ENCODE measurements at places on chromosomes 11 and 22. TPM values are rescaled to one million over a fixed set of nuclear protein-coding genes. Genes with fewer than 3 reads are reported as not detected.
A peak's percentile ranks its signal among the peaks of the same experiment; 100 is the strongest.

GRCh38 chr11:93028960-93029522 is 59.6 kb downstream of the MTNR1B start:
- DNase-seq = no peak
- H3K36me3 ChIP-seq = no peaks in the 10 kb centered on the region
- H3K4me1 ChIP-seq = no peaks in the 10 kb centered on the region
- H3K4me3 ChIP-seq = no peak overlapping the region
- no peak overlapping the region for H3K27ac ChIP-seq
- H3K27me3 ChIP-seq = no peaks in the 10 kb centered on the region

TREH gene
- polyA plus RNA-seq = not detected

DNA sequence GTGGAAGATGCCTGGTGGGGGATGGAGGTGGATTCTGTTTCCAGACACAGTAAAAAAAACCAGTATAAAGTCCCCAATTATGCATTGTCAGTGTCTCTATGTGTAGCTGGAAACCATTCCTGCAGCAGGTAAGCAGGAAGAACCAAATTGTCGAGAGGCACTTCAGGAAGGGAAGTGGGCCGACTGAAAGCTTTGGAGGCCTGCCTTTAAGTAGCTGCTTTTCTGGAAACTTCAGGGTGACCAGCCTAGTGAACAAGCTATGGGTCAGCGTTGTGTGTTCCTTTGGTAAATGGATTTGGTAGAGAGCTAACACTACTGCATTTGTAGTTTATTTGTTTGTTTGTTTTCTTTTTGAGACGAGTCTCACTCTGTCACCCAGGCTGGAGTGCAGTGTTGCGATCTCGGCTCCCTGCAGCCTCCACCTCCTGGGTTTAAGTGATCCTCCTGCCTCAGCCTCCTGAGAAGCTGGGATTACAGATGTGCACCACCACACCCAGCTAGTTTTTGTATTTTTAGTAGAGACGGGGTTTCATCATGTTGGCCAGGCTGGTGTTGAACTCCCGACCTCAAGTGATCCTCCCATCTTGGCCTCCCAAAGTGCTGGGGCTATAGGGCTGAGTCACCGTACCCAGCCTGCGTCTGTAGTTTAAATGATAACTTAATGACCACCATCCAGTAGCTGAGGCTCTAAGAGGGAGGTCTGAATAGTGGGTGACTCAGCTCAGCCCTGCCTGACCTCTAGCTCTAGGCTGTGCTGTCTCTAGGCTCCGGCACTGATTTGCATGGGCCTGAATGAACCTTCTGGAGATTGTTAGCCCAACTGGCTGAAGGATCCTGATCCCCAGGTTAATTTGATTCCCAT is 12.8 kb downstream of the PTPRJ start:
- H3K4me3 ChIP-seq = no peak overlapping the region
- H3K27me3 ChIP-seq = no peaks in the 10 kb centered on the region
- DNase-seq = no peak

KCNQ1OT1 gene
- polyA plus RNA-seq = 0.10 TPM

LRRC75B gene
- not detected for polyA plus RNA-seq

DNA sequence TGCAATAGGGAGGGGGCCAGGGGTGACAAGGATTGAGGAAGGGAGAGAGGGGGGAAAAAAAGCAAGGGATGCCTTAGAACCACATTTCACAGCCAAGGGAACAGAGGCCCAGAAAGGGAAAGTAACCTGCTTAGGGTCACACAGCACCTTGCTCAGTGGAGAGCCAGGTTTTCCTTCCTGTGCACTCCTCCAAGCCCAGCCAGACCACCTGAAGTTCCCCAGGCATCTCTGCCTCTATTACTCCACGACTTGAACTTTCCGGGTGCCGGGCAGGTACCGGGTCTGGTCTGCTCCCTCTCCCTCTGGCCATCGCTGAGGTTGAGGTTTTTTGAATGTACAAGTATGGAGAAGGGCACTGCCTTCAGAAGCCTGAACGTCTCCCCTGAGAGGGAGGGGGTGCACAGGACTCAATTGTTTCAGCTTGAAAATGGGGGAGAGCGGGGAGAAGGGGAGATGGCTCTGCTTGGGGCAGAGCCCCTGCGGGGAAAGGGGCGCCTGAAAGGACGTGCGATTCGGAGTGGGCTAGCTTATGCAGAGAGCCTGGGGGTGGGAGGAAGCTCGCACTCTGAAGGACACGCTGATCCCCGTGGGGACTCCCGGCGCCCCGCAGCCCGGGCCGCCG is 516 bp upstream of the SERPINH1 start:
- peak overlapping the region; percentile 90 for H3K4me3 ChIP-seq
- H3K4me1 ChIP-seq = peaks cover 25% of the 10 kb centered on the region
- DNase-seq = no peak
- peak overlapping the region; percentile 87 for H3K27ac ChIP-seq
